Stimulated activated CD4-positive, alpha-beta T cell treated with anti-CD3 and anti-CD28 coated beads, Interleukin-1b, Interleukin-23, amount 100 ng/mL, for 48 hours (primary cell): ENCODE measurements at places on chromosomes 7 and 10.

DNA sequence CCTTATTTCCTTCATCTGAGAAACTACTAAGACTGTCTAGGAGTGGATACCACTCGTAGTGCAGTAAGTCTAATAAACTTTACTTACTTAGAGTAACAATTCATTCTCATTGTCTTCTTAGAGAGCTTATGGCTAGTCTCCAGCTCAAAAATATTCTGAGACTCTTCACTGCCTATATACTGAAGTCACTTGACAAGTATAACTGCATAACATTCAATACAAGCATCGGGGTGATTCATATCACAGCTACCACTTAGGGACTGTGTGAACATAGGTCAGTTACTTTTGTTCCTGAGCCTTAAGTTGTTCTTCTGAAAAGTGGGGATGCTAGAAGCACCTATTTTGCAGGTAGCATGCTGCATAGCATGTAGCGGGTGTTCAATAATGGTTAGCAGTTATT, 111.0 kb downstream of the HTR7 start:
- DNase-seq, result no peak

- no peak for DNase-seq
Observed at GRCh38 chr10:118635674-118636402, 40.4 kb upstream of the PRLHR start.

DNA sequence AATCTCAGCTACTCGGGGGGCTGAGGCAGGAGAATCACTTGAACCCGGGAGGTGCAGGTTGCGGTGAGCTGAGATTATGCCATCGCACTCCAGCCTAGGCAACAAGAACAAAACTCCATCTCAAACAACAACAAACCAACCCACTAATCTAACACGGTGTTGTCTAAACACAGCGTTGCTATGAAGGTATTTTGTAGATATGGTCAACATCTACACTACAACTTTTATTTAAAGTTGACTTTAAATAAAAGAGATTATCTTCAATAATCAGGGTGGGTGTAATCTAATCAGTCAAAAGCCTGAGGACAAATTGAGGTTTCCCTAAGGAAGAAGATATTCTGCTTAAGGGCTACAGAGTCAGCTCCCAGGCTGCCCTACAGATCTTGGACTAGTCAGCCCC, 24.2 kb downstream of the BAIAP2L1 start:
- DNase-seq, result no peak

- peak; percentile 53 for DNase-seq
Observed at GRCh38 chr10:96719850-96720421, 378 bp downstream of the PIK3AP1 start.

GRCh38 chr7:99719996-99720769, 14.8 kb downstream of the CYP3A7 start:
- DNase-seq, result no peak

DNA sequence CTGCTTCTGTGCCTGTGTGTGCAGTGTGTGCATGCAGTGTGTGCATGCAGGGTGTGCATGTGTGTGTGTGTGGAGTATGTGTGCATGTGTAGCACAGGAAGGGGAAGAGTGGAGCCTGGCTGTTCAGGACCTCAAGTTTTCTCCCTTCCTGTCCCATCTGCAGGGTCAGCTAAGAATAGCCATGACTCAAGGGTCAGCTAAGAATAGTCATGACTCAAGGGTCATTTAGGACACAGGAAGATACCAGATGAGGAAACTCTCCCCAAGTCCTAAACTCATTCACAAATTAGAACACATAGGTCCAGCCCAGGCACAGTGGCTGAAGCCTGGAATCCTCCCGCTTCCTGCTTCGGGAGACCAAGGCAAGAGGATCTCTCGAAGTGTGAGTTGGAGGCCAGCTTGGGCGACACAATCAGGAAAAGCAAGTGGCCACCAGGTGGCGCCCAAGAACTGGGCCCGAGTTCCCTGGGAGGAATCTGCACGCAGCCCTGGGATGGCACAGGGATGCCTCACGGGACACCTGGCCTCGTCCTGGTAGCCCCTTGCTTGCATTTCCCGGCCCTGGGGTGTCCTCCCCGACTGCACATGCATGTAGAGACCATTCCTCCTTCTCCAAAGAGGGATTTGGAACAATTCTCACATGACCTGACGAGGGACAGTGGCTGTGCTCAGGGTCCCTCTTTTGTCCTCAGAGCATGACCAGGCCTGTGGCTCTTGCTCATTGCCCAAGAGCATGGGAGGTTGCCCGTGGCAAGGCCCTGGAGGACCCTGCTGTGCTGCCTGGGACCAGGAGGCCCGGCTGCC, 21.4 kb upstream of the VOPP1 start:
- DNase-seq, result peak; percentile 67

DNA sequence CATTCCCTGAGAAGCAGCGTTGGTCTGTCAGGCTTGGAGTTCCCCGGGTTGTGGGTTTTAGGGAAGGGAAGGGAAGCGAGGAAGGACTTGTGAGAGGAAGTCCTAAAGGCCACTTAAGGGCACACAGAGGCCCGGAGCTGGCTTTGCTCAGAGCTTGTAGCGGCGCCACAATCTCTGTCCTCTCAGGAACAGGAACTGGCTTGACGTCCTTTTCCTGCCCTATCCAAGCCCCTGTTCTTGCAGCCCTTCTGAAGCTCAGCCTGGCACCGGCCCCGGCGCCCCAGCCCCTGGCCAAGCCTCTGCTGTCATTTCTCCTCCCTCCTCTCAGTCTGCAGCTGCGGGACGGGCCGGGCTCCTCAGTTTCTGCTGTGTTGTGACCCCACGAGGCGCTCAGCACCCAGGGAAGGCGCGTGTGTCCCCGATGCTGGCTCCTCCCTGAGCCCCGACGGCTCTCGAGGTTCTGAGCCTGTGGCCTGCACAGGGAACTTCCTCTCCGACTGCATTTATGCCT, at the start of gene GIMAP8:
GIMAP8 (plus strand) TSS at position 140 of the 511 bp plus-strand sequence. CDS start 16,069 bp downstream, outside the sequence.
- DNase-seq, result peak; percentile 61

- no peak for DNase-seq
Observed at GRCh38 chr7:43824963-43825362, 44.4 kb downstream of the MRPS24 start.

DNA sequence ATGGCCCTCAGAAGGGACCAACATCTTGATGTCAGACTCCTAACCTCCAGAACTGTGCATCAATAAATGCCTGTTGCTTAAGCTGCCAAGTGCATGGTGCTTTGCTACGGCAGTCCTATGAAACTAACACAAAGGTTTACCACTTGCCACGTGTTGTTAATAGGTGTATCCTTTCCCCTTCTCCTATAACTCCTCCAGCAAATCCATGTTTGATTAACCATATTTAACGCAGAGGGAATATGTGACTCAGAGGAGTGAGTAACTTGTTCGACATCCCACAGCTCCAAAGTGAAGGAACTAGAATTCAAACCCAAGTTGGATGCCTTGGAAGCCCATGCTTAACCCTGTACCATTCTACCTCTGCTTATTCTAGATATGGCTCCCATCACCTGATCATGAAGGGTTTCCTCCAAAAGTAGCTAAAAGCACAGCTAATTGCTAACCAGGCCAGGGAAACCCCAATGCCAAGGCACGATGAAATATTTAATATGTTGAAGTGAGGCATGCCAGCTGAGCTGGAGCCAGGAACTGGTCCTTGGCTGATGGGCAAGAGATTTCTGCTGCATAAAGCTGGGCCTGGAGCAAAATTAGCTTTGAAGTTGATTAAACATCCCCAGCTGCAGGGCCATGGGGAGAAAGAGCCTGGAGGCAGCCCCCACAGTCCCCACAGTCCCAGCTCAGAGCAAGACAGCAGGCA, 131.9 kb downstream of the C10orf90 start:
- DNase-seq, result no peak

DNA sequence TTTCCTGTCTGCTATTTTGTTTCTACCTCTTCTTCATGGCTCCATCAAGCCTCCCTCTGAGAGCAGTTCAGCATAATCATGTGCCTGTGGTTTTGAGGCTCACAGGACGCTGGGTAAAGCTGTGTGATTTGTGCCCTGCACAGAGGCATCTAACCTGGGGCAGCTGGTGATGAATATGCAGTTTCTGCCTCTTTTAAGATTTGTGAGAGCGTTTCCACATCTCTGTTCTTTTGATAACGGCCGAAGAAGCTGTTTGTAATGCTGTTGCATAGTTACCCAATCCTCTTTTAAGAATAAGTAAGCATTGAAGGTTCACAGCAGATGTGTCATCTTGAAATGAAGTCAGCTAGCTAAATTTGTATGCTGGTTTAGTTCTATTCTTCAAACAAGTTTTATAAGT, 45.2 kb downstream of the PNLIPRP3 start:
- no peak for DNase-seq

GRCh38 chr7:102221961-102222360, 64.7 kb upstream of the SH2B2 start:
- no peak for DNase-seq

DNA sequence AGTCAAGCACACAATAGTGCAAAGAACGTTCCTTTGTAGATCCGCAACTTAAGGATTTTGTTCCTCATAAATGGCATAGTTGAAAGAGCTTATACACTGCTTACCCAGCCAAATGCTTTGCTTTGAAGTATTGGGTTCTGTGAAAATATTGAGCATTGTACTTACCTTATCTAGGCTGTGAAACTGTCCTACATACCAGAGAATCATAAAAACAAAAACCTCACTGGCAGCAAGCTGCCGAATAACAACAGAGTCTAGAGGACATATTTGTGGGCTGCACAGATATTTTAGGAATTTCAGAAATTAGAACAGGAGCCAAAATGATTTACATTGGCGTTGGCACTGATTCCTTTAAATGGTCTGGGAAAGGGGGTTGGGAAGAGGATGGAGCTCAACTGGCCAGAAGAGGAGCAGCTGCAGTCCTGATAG, 174.8 kb downstream of the RTKN2 start:
- no peak for DNase-seq

DNA sequence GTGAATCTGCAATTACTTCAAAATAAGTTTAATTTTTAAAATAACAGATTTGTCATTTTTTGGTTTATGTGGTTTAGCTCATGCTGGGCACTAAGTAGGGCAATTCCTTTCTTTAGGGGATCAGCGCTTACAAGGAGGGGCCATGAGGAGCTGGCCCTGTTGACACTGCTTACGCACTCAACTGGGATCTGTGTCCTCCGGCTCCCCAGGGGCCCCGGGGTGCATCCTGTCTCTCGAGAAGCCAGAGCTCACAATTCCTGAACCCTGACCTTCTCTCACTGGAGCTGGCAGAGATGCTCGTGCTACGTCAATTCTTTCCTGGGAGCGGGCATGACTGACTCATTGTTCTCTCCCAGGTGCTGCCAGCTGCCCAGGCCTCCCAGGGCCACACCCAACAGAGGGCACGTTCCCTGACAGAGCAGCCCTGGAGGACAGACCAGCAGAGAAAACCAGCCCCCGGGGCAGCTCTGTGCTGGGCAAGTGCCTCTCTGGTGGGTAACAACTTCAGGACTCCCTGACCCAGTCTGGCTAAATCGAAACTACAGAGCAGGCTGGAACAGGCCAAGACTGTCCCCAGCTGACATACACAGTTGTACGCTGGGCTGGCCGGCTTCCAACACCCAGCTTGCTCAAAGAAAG, 36.8 kb downstream of the CTBP2 start:
- no peak for DNase-seq

DNA sequence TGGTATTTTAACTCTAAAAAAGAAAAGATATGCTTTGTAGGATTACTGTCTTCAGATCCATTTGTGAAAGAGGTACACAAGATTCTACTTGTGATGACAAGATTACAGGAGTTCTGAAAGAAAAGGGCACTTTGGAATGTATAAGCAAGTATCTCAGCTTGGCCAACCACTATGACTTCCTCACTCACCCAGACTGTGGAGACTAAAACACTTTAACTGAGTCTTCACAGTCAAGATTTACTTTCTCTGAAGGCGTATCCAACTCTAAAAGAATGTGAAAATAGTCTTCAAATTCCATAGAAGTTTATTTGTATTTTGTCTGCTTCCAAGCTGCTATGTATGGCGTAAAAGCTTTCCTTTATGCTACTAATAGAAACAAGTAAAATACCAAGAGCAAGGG, 76.1 kb upstream of the SRRM3 start:
- no peak for DNase-seq

GRCh38 chr10:113322843-113323242, 230.0 kb upstream of the HABP2 start:
- no peak for DNase-seq

DNA sequence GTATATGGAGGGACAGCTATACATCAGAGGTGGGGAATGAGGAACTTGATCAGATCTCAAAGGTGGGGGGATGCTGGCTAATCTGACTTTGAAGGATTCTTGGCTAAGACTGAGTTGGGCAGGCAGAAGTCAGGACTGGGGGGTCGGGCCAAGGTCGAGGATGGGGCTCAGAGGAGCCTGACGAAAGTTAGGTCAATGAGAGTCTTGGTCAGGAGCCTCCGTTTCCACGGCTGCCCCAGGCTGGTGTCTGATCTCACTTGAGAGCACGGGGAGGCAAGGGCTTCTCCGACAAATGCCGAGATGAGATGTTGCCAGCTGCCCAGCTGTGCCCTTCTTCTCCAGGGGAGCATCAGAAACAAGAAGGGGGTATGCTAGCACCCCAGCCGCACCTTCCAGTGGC, 5.7 kb downstream of the SLC29A3 start:
- DNase-seq, result no peak

- DNase-seq, result no peak
Observed at GRCh38 chr7:137399827-137400823, 56.6 kb upstream of the PTN start.

- DNase-seq, result no peak
Observed at GRCh38 chr7:148882841-148883265, 1.2 kb downstream of the EZH2 start.

- DNase-seq, result no peak
Observed at GRCh38 chr10:80081801-80082750, 3.6 kb downstream of the TMEM254 start.

DNA sequence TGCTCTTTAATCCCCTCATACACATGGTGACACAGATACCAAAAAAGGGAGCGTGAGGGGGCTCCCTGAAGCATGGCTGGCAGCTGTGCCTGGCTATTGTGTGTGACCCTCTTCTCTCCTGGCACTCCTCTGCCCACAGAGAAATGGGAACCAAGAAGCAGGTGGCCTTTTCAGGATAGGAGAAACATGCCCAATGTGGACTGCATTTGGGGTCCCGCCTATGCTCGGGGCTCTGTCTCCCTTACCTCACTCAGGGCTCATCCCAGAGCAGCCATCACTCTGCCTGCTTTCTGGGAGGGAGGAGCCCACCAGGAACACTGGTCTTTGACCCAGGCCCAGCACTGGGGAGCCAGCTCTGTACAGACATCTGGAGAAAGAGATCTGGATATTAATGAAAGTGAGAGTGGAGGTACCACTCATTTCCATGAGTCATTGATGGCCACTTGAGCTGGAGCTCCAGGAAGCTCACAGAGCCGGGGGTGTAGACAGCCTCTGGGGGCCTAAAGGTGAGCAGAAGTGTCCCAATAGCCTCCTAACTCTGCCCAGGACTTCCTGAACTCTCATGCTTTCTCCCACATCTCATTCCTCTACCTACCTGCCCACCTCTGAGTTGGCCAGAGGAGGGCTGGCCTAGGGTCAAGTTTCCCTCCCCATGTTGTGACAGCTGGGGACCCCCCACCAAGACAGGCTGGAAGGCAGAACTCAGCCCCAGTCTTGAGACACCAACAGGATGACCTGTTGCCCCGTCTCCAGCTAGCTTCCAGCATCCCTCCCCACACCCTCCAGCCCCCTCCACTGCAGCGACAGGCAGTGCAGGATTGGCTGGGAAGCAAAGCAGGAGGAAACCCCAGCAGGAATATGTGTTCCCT, 42.6 kb downstream of the DRGX start:
- no peak for DNase-seq

- no peak for DNase-seq
Observed at GRCh38 chr10:78417425-78418370, 384.0 kb downstream of the RPS24 start.

- DNase-seq, result no peak
Observed at GRCh38 chr7:128197589-128197988, 43.5 kb upstream of the LEP start.
